IPS-NIHi11 (cell line): ENCODE measurements at places on chromosomes 6 and 20.

GRCh38 chr6:95767897-95768463, 190.6 kb downstream of the MANEA start:
- DNase-seq: no peak

GRCh38 chr6:87203448-87204023, 48.2 kb downstream of the ZNF292 start:
- no peak for DNase-seq

GRCh38 chr20:12012241-12013222, 94.8 kb downstream of the BTBD3 start:
- peak; percentile 83 for DNase-seq

DNA sequence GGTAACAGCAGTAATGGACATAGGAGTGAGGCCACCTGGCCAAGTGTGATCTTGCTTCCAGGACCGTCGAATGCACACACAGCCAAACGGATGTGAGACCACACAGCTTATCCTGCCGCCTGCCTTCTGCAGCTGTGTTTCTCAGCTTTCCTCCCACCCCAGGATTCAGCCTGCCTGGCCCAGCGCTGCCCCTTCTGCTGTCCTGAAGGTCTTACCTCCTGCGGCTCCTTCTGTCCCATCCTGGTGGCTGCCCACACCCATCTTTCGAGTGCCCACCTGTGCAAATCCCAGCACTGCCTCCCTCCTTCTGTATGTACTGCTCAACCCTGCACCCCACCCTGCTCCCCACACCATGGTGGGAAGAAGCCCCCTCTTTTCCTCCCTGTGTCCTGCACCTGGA, 49.4 kb upstream of the DACT2 start:
- DNase-seq: no peak

- no peak for DNase-seq
These were observed 18.3 kb upstream of the FAM162B start for GRCh38 chr6:116783852-116784251.

GRCh38 chr6:45504947-45505346, 127.2 kb upstream of the SUPT3H start:
- DNase-seq: peak; percentile 76

- no peak for DNase-seq
These were observed 60.3 kb downstream of the TRERF1 start for GRCh38 chr6:42391441-42391840.

- DNase-seq: peak; percentile 80
These were observed 74.5 kb downstream of the HUS1B start for GRCh38 chr6:582370-582769.
